Frontal cortex (tissue), 4 donors: ENCODE measurements at places on chromosomes 1 and 21. TPM values are rescaled to one million over a fixed set of nuclear protein-coding genes. Genes with fewer than 3 reads are reported as not detected.
A peak's percentile ranks its signal among the peaks of the same experiment; 100 is the strongest.

DNA sequence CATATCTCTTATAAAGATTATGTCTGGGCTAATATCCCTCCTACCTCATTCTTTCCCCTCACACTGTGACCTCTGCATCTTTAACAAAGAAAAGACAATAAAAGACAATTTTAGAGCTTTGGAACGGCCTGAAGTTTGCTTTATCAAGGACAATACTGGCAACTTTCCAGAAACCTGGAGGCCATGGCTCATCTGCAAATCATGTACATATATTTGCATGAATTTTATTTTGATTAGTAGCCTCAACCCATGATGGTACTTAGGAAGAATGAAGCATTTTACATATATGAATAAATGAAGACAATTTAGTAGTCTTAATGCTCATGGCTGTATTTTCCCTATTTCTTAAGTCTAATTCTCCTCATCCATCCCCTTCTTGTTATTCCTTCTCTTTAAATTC, 612.2 kb upstream of the CXADR start:
- no peak for DNase-seq

DNA sequence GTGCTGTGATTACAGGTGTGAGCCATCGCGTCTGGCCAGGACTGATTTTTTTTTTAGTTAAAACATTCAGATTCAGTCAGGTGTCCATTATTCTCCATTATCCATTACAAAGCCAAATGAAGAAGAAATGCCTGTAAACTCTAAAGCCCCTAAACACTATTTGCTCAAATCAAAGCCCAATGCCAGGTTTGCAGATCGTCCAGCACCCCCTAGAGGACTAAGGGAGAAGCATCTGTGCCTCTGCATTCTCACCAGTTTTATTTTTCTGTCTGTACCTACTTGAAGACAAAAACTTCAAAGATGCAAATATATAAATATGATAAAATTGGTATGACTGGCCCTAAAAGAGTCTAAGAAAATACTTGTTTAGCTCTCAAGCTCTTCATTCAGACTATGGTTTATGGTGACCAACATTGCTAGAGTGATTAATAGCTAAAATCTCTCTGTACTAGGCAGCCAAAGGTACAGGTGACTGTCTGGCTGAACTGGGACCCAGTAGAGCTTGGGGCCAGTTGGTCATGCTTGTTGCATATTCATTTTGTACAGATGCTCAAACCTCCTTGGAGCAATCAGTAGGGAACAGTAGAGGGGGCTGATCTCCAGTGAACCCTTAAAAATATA, 138.4 kb downstream of the SYT2 start:
- DNase-seq = no peak

GRCh38 chr1:16459352-16459925, 18.9 kb downstream of the NECAP2 start:
- DNase-seq = no peak

The LRRIQ3 gene
- 0.82 TPM for total RNA-seq

DNA sequence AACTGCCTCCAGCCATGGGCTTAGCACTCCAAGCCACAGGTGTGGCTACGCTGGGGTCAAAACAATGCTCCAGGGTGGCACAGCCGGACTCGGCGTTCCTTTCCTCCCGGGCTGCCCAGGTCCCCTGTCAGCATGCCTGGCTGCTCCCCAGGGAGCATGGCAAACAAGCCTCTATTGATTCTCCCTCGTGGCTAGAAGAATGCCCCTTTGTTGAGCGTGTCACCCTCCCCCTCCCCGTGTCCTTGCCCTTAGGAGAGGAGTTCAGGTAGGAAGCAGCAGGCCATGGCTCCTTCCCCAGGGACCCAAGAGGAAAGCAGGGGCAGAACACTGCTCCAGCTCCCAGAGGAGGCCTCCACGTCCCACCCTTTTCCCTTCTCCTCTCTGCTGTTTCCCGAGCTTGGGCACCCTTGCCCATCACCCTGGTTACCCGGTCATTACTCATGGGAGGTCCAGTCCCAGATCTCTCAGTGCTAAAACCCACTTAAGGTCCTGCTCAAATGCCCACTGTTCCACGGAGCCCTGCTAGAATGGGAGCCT, 57.4 kb upstream of the CITED4 start:
- DNase-seq = peak; percentile 34

- no peak for DNase-seq
These were observed 9.2 kb upstream of the ITPKB start for GRCh38 chr1:226748306-226748705.

The PPIAL4G gene
- total RNA-seq = 0.41 TPM

DNA sequence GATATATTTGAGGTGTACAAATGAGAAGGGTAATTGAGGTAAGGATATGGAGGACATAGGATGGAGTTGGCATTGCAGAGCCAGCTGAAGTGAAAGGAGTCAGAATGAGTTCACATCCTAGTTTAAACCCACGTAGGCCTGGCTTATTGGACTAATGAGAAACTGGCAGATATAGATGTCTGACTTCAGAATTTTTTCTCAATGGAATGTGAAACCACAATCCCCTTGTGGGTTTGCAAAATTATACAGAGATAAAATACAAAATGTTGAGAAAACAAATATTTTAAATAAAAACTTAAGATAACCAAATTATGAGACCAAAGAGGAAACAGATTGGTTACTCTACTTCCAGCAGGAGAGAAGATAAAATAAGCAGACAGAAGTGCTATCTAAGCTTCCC, 277.4 kb upstream of the LRRC7 start:
- DNase-seq = no peak

The CD101 gene
- total RNA-seq = 0.82 TPM

DNA sequence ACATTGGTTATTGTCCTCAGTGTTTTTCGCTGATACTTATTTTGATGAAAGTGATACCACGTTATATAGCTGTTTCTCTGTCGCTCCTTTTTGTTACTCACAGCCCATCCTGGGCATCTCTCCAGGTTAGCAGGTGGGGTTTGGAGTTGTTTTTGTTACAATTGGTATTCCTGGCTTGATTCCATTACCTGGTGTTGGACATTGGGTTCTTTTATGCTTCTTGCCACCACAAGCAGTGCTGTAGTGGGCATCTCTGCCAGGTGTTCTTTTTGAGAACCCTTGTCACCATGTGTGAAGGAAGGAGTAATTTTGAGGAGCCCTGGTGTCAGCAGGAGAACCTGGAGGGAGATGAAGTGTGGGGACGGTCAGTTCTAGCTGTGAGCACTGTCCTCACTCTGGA, 47.5 kb upstream of the PWP2 start:
- no peak for DNase-seq

The DLGAP3 gene
- total RNA-seq = 3.3 TPM

DNA sequence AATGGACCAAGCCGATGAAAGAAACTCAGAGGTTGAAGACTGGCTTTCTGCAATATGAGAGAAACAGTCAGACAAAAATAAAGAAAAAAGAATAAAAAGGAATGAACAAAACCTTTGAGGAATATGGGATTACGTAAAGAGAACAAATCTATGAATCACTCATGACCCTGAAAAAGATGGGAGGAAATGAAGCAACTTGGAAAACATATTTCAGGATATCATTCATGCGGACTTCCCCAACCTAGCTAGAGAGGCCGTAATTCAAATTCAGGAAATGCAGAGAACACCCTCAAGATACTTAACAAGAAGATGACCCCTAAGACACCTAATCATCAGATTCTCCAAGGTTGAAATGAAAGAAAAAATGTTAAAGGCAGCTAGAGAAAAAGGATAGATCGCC, 705.3 kb upstream of the CHRM3 start:
- DNase-seq = no peak

The ERICH3 gene
- 16.7 TPM for total RNA-seq
